ENCODE measurements at places on chromosomes 6 and 20.

DNA sequence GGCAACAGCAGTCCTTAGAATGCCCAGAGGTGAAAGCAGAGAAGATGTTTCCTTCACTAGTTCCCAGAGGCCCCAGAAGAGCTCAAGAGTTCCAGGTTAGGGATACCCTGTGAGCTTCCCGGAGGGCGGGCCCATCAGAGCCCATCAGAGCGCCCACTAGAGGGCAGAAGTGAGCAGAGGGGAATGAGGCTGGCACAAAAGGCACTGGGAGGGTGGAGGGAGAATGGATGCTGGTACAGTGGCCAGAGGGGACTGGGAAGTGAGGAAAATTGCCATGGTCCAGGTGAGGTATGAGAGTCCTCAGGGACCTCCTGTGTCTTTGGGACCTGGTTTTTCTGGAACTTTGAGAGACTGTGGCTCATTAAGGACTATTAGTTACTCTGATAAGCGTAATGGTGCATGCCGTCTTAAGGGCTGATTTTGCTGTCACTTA lies 57.3 kb downstream of the LINC00237 start:
- DNase-seq = peak; percentile 17

DNA sequence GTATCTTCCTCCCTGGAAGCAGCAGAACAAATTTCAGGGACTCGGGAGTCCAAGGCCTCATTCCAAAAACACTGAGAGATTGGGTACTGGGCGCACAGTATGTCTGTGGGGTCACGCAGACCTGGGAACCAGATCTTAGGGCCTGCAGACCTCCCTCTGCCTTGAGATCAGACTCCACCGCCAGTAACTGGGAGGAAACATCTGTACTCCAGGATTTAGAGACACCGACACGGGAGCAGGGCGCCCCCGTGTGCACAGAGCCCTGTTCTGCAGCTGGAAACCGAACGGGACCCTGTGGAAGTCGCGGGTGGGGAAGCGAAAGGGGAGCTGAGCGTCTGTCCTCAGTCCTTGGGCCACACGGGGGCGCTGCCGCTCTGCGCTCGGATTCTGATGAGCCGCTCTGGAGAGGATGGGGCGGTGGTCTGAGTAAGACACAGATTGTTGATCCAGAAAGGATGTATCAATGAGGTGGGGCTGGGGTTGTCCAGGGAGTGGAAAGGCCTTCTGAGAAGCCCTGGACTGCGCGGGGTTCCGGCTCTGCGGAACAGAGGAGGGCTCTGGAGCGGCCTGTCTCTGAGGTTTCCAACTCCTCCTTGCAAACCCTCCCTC lies 35.7 kb upstream of the HLA-E start:
- peak; percentile 86 for DNase-seq

DNA sequence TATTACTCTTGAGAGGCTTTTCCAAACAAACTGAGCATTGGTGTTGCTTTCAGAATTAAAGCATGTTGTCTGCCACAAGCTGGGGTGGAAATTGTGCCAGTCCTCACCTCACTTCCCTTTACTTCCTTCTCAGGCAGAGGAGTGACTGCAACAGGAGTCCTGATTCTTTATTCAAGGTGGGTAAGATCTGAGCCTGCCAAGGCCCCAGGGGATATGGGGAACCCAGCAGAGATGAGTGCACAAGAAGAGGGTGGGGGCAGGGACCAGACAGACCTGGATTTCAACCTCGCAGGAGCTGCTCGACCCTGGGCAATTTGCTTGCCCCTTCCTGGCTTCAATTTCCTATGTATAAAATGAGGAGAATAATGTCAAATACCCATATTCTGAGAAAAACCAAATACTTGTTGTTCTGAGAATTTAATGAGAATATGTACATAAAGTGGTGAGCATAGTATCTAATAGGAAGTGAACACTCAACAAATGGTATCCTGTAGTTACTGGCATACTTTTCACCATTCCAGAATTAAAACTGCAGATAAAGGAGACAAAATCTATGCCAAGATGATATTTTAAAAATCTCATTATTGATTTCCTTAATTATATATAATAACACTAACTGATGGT lies 17.8 kb downstream of the MAN1A1 start:
- no peak for DNase-seq

DNA sequence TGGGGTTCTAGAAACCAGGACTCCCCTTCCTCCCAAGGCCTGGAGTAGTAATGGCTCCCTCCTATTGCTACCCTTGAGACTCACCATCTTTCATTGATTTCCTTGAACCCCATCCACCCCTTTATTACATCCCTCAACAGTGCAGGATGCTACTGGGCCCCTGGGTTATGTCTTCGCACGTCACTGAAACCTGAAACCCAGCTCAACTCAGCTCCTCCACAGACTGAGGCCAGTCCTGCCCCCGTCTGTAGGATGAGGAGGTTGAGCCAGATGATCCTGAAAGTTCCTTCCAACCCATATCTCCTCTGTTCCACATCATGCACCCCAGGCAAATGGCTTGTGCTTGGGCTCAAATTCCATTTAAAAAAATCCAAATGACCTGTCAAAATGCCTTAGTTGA lies 21.4 kb downstream of the CPNE5 start:
- DNase-seq = no peak

- DNase-seq = no peak
These were observed 46.5 kb upstream of the SHLD1 start for GRCh38 chr20:5703681-5704101.

All from SW 1271 (cell line).